Chondrocyte (in vitro differentiated cells): ENCODE measurements at places on chromosomes 1 and 21. TPM values are rescaled to one million over a fixed set of nuclear protein-coding genes. Genes with fewer than 3 reads are reported as not detected.

The ATP1A2 gene
- 1.3 to 3.9 TPM (median 2.9 TPM) in 3 replicates for total RNA-seq

The HSD11B1 gene
- total RNA-seq = not detected in 3 replicates

DNA sequence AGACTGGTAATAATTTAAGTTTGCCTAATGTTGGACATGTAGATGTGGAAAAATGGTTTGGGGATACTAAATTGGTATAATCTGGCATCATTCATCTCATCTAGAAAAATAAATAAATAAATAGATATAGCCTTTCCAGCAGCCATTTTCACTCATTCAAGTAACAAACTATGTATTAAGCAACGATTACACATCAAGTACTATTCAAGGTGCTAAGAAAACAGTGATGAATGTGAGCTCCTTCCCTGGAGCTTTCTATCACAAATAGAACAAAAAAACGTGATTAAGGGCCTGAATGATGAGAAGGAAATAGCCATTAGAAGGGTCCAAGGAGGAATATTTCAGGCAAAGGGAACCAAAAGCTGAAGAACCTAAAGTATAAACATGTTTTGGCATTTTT lies 37.1 kb downstream of the STIL start:
- DNase-seq = no peak

GRCh38 chr1:29592261-29592615 lies 355.9 kb downstream of the PTPRU start:
- DNase-seq = no peak

- no peak for DNase-seq
Observed at GRCh38 chr1:24786191-24786590, 40.9 kb downstream of the CLIC4 start.

DNA sequence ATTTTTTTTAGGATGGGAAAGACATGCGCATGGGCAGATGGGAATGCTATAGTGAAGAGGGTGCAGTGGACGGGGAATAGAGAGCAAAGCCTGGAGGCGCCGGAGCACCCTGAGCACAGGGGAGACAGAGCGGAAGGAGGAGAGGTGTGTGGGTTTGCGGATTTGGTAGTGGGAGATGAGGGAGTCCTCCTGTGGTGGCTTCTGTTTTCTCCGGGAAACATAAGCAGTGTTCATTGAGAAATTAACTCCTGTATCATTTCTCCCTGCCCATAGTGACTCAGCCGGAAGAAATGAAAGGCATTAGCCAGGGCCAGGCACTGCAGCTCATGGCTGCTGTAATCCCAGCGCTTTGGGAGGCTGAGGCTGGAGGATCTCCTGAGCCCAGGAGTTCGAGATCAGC lies 4.7 kb upstream of the PTPRF start:
- DNase-seq = no peak

DNA sequence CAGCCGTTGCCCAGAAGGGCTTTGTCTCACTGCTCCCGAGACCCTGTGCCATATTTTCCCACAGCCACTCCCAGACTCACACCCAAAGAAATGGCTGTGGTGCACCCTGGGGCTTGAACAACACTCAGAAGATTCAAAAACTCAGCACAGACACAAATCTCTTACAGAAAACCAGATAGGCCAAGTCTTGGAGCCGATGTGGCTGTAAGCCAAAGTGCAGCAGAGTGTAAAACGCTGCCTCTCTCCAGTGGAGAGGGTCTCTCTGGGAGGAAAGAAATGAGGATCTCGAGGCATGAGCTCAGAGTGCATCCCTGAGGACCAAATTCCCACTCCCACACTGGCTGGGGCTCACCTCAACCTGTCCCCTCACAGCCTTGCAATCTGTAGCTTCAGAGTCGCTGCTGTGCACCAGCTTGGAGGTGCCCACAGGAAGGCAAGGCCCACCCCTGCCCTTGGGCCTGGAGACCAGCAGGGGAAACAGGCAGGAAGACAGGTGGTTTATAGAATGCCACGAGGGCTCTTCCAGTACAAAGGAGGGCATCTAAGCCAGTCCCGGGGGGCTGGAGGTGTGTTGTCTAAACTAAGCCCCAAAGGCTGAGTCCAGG lies 171.3 kb upstream of the AJAP1 start:
- DNase-seq = peak; percentile 57
